Esophagus squamous epithelium (tissue), 5 donors: ENCODE measurements at places on chromosomes 1 and 21. TPM values are rescaled to one million over a fixed set of nuclear protein-coding genes. Genes with fewer than 3 reads are reported as not detected.

DNA sequence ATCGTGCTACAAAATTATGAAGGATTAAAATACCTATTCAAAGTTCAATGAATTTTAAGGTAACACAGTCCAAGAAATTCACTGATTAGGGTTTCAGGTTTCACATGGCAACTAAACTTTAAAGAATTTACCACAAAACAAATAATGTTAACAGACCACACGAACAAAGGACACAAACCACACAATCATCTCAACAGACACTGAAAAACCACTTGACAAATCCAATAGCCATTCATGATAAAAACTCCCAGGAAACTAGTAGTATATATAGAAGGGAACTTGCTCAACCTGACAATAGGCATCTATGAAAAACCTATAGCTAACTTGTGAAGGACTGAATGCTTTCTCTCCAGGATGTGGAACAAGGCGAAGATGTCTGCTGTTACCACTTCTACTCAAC is 21.1 kb upstream of the SH2D5 start:
- no peaks in the 10 kb centered on the region for H3K27me3 ChIP-seq
- no peak overlapping the region for H3K27ac ChIP-seq
- no peak for DNase-seq
- H3K4me1 ChIP-seq: no peaks in the 10 kb centered on the region
- peaks cover 14% of the 10 kb centered on the region for H3K36me3 ChIP-seq

DNA sequence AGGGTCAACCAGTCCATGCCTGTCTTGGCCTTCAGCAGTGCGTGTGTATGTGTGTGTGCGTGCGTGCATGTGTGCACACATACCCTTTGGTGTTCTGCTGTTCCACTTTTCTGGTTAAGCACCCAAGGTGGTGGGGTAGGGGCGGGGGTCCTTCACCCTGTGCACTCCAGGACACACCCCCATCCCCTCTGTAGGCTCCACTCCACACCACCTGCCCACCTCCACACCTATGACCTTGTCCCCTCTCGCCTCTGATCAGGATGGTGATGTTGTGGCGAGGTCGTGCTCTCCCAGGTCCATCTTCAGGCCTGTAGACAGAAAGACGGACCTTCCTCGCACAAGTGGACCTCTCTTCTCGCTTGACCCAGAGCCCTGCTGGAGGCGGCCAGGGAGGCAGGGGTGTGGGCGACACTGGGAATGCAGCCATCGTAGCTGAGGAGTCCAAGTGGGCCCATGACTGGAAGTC is 44.6 kb downstream of the WDR4 start:
- H3K27me3 ChIP-seq: no peaks in the 10 kb centered on the region
- H3K36me3 ChIP-seq: no peaks in the 10 kb centered on the region
- peaks cover 4% of the 10 kb centered on the region for H3K4me1 ChIP-seq

GRCh38 chr1:12591267-12591938 is 26.6 kb downstream of the DHRS3 start:
- H3K4me3 ChIP-seq: no peak overlapping the region
- peaks cover 89% of the 10 kb centered on the region for H3K4me1 ChIP-seq
- no peaks in the 10 kb centered on the region for H3K27me3 ChIP-seq
- no peak for DNase-seq

GRCh38 chr1:5811419-5811818 is 180.8 kb downstream of the NPHP4 start:
- H3K4me3 ChIP-seq: no peak overlapping the region
- H3K27me3 ChIP-seq: no peaks in the 10 kb centered on the region
- DNase-seq: no peak
- no peak overlapping the region for H3K27ac ChIP-seq

DNA sequence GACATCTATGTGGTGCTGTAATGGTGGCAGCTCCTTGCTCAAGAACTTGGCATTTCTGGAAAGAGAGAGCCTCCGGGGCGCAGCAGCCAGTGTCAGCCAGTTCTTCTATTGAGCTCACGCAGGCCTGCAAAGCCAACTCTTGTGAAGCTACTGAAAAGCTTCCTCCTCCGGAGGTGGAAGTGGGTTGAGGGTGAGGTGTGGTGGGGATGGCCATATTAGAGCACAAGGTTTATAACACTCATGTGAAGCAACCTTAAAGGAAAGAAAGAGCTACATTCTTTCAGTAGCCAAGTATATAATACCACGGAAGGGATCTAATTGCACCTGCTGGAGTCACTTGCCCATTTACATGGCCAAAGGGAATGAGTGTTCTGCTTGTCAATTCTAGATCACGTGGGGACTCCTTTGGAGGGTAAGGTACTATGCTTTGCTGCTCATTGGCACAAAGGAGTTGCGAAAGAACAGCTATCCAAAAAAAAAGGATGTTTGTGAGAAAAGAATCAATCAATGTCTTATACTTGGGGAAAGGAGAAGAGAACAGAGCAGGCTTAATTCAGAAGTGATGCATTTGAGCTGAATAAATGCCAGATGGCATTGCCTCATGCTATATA is 18.3 kb upstream of the MAP10 start:
- H3K36me3 ChIP-seq: no peaks in the 10 kb centered on the region
- DNase-seq: no peak
- no peak overlapping the region for H3K4me3 ChIP-seq
- H3K4me1 ChIP-seq: no peaks in the 10 kb centered on the region

DNA sequence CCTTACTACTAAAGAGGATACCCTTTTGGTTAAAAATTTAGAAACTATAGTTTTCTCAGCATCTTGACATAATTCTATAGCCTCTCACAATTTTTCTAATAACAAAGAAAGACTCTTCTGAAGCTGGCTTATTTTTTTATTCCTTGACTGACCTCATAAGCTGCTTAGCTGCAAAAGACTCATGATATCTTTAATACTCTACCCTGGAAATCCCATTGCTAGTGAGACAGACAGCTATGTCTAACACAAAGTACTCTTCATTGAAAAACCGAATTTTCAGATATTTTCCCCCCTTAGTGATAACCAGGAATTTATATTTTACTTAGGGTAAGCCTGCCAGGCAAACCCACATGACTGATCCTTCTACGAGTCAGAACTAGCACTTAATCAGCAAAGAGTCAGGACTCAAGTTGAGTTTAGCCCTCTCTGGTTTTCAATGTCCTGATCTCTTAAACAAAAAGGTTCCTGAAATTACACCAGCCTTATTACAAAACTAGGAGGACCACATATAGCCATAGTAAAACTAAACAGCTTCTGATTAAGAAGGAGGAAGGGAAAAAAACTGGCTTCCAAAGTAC is 56.9 kb downstream of the ENAH start:
- no peak for DNase-seq
- no peak overlapping the region for H3K27ac ChIP-seq
- no peaks in the 10 kb centered on the region for H3K27me3 ChIP-seq
- peaks cover 4% of the 10 kb centered on the region for H3K36me3 ChIP-seq

GRCh38 chr1:150372580-150372979 is 8.6 kb downstream of the RPRD2 start:
- no peak for DNase-seq
- H3K4me3 ChIP-seq: no peak overlapping the region
- no peaks in the 10 kb centered on the region for H3K36me3 ChIP-seq
- H3K27ac ChIP-seq: no peak overlapping the region

GRCh38 chr1:41919131-41919530 is 409 bp upstream of the HIVEP3 start:
- H3K27ac ChIP-seq: no peak overlapping the region
- no peaks in the 10 kb centered on the region for H3K27me3 ChIP-seq
- no peak for DNase-seq
- H3K4me1 ChIP-seq: no peaks in the 10 kb centered on the region
- H3K36me3 ChIP-seq: no peaks in the 10 kb centered on the region

- no peaks in the 10 kb centered on the region for H3K27me3 ChIP-seq
- DNase-seq: no peak
- H3K27ac ChIP-seq: no peak overlapping the region
- peaks cover 5% of the 10 kb centered on the region for H3K36me3 ChIP-seq
- no peak overlapping the region for H3K4me3 ChIP-seq
Measured at GRCh38 chr1:15042866-15043265, 110.7 kb upstream of the TMEM51 start.

DNA sequence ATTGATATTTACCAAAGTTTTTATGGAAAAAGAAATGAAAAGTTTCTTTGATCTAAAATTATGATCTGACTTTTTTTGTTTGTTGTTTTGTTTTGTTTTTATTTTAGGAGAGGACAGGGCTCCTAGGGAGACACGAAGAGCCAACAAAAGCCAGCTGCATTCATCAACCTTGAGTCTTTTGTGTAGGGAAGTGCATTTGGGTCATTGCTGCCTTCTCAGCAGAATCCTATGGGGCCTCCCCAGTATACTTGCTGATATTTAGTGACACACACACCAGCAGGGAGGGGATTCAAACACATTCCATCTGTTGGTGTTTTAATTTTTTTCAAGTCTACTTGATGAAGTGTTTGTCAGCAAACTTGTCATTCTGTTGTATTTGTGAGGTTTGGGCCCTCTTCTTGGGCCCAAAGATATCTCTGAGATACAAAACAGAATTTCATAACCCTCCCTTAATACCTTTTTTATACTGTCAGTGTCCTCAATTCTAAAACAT is 203.5 kb downstream of the NTNG1 start:
- H3K4me3 ChIP-seq: no peak overlapping the region
- H3K36me3 ChIP-seq: no peaks in the 10 kb centered on the region
- no peaks in the 10 kb centered on the region for H3K4me1 ChIP-seq
- no peaks in the 10 kb centered on the region for H3K27me3 ChIP-seq
- no peak for DNase-seq
- H3K27ac ChIP-seq: no peak overlapping the region

- H3K4me3 ChIP-seq: no peak overlapping the region
- H3K27ac ChIP-seq: no peak overlapping the region
- no peaks in the 10 kb centered on the region for H3K36me3 ChIP-seq
- peaks cover 17% of the 10 kb centered on the region for H3K4me1 ChIP-seq
Measured at GRCh38 chr1:21511579-21512522, 2.6 kb downstream of the ALPL start.

DNA sequence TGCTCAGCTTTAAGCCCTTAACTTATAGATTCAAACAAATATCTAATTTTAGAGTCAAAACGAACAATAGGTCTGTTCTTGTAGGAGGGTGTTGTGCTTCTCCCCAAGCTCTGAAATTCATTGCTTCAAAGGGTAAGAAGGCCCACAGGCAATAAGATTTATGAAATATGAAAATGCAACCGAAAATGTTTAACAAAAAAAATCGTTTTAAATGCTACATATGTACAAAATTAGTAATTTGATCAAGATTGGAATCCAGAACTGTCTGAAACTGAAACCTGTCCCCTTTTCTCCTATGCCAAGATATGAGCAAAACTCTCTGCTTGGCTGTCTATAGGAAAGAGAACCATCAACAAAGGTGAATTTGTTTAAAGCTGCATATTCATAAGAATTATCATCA is 534.3 kb downstream of the PLPP3 start:
- no peaks in the 10 kb centered on the region for H3K4me1 ChIP-seq
- H3K27me3 ChIP-seq: no peaks in the 10 kb centered on the region
- H3K4me3 ChIP-seq: no peak overlapping the region
- H3K27ac ChIP-seq: no peak overlapping the region
- no peaks in the 10 kb centered on the region for H3K36me3 ChIP-seq

DNA sequence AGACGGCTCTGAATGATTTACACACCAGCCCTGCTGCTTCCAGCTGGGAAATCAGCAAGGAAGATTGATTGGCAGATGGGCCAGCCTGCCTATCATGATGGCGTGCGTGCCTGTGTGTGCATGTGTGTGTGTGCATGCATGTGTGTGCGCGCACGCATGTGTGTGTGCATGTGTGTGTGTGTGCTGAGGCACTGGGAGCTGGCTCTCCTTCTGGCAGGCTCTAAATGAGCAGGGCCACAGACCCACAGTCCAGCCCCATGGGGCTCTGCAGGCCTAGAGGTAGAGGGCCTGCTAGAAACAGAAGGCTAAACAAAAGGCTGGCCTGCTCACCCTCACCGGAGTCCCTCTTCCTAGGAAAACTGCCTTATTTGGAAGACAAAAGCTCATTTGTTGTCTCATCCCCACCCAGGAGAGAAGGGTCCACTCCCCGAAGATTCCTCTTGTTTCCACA is 6.0 kb downstream of the KLHDC8A start:
- H3K27me3 ChIP-seq: peaks cover 41% of the 10 kb centered on the region
- peaks cover 61% of the 10 kb centered on the region for H3K4me1 ChIP-seq
- no peak overlapping the region for H3K27ac ChIP-seq
- DNase-seq: no peak
- no peak overlapping the region for H3K4me3 ChIP-seq

DNA sequence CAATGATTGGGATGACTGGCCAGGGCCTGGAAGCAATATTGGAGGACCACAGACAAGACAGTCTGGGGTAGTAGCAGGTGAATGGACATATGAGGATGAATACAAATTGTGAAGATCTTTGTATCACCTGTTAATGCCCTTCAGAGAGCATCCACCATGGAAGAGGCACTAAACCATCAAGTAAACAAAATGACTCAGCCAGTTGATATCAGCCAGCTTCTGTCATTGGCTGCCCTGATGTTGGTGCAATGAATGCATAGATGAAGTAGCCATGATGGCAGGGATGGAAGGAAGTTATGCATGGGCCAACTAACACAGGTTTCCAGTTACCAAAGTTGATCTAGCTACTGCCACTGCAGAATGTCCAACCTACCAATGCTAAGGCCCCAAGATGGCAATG is 16.1 kb upstream of the ERI3 start:
- no peak overlapping the region for H3K4me3 ChIP-seq
- H3K27ac ChIP-seq: no peak overlapping the region
- no peaks in the 10 kb centered on the region for H3K36me3 ChIP-seq
- no peaks in the 10 kb centered on the region for H3K4me1 ChIP-seq
- DNase-seq: no peak

DNA sequence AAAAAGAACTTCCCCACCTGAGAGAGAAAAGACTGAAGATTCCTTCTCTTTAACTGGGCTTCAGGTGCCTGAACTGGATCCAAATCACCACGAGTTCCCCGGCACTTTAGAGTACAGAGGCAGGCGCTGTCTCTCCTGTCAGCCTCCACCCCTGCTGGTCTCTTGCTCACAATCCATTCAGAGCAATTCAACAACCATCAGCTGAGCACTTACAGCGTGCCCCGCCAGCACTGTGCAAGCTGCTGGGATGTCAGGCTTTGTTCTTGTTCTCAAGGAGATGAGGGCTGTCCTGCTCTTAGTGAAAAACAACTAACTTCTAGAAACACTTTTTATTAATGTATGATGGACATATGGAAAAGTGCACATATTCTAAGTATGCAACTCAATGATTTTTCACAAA is 68.7 kb upstream of the VAMP3 start:
- DNase-seq: no peak
- no peaks in the 10 kb centered on the region for H3K36me3 ChIP-seq
- no peak overlapping the region for H3K27ac ChIP-seq
- no peak overlapping the region for H3K4me3 ChIP-seq

DNA sequence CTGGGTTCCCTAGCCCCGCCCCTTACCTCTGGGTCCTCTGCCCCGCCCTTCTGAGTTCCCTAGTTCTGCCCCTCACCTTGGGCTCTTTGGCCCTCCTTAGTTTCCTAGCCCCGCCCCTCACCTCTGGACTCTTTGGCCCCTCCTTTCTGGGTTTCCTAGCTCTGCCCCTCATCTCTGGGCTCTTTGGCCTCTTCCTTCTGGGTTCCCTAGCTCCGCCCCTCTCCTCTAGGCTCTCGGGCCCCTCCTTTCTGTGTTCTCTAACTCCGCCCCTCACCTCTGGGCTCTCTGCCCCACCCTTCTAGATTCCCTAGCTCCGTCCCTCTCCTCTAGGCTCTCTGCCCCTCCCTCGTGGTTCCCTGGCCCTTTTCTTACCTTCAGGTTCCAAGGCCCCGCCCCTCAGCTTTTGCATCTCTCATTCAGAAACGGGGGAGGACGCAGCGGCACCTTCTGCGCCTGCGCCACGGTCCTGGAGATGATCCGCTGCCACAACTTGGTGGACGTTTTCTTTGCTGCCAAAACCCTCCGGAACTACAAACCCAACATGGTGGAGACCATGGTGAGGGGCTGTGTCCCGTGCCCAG is 88.5 kb downstream of the PTPRU start:
- peak overlapping the region; percentile 40 for H3K27ac ChIP-seq
- DNase-seq: no peak
- no peaks in the 10 kb centered on the region for H3K36me3 ChIP-seq
- H3K4me3 ChIP-seq: no peak overlapping the region
- H3K4me1 ChIP-seq: peaks cover 18% of the 10 kb centered on the region

TSNAX gene
- 11.6 TPM for total RNA-seq

PRAMEF11 gene
- not detected for total RNA-seq

RGS5 gene
- total RNA-seq: 28.0 TPM

SDCCAG8 gene
- 17.5 TPM for total RNA-seq
